ENCODE measurements at places on chromosomes 2 and 18.
A peak's percentile ranks its signal among the peaks of the same experiment; 100 is the strongest.

DNA sequence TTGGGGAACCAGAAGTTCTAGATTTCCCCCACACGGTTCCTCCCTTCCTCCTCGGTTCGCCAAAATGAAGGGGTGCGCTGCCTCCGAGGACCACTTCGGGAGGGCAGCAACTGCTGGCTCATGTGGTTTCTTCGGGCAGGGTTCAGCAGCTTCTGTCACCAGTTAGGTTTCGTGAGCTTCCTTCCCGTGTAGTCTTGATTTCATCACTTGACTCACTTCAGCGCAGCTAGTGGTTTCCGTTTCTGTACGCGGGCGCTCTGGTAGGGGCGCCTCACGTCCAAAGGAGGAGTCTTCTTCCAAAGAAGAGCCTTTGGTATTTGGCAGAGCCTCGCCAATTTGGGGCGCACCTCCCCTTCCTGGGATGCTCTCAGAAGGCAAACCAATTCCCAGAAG is 485 bp upstream of the GALNT3 start:
- peak; percentile 66 for DNase-seq
- peaks cover 32% of the 10 kb centered on the region for H3K4me1 ChIP-seq
- H3K27ac ChIP-seq = peak overlapping the region; percentile 96
- peaks cover 32% of the 10 kb centered on the region for H3K27me3 ChIP-seq
- peaks cover 10% of the 10 kb centered on the region for H3K36me3 ChIP-seq

DNA sequence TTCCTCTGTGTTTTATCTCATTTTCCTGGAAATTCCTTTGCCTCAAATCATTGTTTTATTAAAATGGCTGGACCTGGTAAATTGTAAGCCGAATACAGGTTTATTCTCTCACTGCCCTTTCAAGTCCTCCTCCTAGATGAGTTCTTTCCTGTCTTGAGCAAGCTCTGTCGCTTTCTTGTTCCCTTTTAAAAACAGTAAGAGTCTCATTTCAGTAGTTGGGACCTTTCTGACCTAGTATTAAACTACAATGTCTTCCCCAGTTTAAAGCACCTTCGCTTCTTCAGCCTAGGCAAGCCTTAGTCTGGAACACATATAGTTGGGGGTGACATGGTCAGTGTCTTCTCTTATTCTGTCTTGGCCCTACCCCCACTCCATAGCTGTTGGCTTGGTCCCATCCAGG is 40.9 kb upstream of the SP140L start:
- DNase-seq = no peak
- H3K27me3 ChIP-seq = no peaks in the 10 kb centered on the region
- H3K4me1 ChIP-seq = peaks cover 18% of the 10 kb centered on the region
- no peak overlapping the region for H3K27ac ChIP-seq

GRCh38 chr2:8337321-8337720 is 344.5 kb upstream of the ID2 start:
- peaks cover 2% of the 10 kb centered on the region for H3K27me3 ChIP-seq
- H3K4me3 ChIP-seq = peak overlapping the region; percentile 67
- peak overlapping the region; percentile 81 for H3K27ac ChIP-seq
- peaks cover 16% of the 10 kb centered on the region for H3K4me1 ChIP-seq
- peaks cover 21% of the 10 kb centered on the region for H3K36me3 ChIP-seq

DNA sequence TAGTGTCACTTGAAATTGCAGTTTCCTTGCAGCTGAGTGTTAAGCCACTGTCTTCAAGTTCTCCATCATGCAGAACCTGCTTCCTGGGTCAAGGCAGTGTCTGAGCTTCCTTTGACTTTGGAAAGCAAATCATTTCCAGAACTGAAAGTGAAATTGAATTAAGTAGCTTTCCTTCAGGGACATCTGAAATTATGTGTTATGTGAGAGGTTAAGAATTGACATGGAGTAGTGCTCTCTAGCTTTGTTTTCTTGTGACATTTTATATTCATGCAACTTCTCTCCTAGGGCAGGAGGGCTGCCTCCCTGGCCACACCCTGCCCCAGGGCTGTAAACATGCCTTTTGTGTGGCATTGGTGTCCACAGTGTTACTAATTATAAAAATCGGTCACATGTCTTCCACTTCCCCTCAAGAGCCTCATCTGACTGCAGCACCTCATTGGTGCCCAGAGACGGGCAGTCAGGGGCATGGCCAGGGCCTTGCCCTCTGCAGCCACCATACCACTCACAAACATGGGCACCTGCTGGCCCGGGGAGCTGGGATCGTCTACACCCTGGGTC is 14.4 kb downstream of the RAB12 start:
- H3K27ac ChIP-seq = peak overlapping the region; percentile 76

- no peak overlapping the region for H3K27ac ChIP-seq
- no peak for DNase-seq
- no peak overlapping the region for H3K4me3 ChIP-seq
- peaks cover 1% of the 10 kb centered on the region for H3K4me1 ChIP-seq
- H3K27me3 ChIP-seq = peaks cover 21% of the 10 kb centered on the region
These were observed 42.1 kb upstream of the EVA1A start for GRCh38 chr2:75602724-75603342.

Measured in activated naive CD8-positive, alpha-beta T cell treated with anti-CD3 and anti-CD28 coated beads, Interleukin-2, amount 10 ng/mL, durations not matched to agents 7 days and 5 days (primary cell).